ENCODE measurements at places on chromosomes 16 and 17.

DNA sequence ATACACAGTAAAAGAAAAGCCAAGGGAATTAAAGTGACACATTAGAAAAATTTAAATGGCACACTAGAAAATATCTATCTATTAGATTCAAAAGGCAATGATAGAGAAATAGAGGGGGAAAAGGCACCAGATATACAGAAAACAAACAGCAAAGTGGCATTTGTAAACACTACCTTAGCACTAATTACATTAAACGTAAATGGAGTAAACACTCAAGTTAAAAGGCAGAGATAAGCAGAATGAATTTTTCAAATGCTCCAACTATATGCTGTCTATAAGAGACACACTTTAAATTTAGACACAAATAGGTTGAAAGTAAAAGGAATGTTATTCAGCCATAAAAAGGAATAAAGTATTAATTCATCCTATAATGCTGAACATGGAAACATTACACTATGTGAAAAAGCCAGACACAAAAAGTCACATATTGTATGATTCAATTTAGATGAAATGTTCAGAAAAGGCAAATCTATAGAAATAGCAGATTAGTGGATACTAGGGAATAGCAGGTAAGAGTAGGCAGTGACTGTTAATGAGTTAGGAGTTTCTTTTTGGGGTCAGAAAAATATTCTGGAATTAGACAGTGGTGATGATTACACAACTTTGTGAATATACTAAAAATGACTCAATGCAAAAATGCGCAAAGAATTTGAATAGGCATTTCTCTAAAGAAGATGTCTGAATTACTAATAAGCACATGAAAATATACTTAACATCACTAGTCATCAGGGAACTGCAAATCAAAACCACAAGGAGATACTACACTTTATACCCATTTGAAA is 92.4 kb downstream of the BRIP1 start:
- peak; percentile 75 for DNase-seq

- DNase-seq, result no peak
Observed at GRCh38 chr17:63996430-63997182, 1.5 kb upstream of the PRR29 start.

- no peak for DNase-seq
Observed at GRCh38 chr17:36674278-36674650, 72.9 kb downstream of the MRM1 start.

- DNase-seq, result peak; percentile 54
Observed at GRCh38 chr16:86016201-86016965, 117.4 kb downstream of the IRF8 start.

GRCh38 chr16:70644763-70645597 is 1.4 kb upstream of the IL34 start:
- DNase-seq, result no peak

GRCh38 chr16:74252329-74252728 is 44.3 kb upstream of the PSMD7 start:
- DNase-seq, result no peak

- no peak for DNase-seq
Observed at GRCh38 chr16:57666353-57667047, 1.6 kb upstream of the ADGRG3 start.

GRCh38 chr16:468068-468821 is 42.8 kb downstream of the RAB11FIP3 start:
- no peak for DNase-seq

DNA sequence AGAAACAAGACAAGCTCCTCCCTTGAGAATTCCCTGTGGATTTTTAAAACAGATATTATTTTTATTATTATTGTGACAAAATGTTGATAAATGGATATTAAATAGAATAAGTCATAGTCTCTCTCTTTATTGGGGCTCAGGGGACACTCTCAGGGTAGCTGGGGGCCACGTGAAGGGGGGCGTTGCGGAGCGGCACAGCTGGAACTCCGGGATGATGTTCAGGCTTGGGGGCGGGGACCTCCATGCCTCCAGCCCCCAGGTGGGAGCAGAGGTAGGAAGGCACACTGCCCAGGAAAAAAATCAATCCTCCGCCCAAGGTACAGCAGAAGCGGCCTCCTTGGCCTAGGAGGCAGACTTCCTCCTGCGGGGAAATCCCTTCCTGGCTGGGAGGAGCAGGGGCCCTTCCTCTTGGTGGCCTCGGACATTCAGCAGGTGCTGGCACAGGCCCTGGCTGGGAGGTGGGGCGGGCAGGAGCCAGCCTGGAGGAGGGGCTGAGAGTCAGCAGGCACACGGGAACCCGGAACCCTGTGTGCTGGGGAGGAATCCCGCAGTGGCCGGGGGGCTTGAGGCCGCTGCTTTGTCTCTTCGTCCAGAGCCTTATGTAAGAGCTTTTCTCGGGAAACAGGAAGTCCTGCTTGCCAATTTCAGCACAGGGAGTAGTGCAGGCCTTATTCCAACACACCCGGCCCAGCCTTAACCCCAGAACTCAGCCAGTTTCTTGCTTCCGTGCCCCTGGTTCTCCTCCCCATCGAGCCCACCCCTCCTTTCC is 591 bp upstream of the TNFSF13 start:
- no peak for DNase-seq

DNA sequence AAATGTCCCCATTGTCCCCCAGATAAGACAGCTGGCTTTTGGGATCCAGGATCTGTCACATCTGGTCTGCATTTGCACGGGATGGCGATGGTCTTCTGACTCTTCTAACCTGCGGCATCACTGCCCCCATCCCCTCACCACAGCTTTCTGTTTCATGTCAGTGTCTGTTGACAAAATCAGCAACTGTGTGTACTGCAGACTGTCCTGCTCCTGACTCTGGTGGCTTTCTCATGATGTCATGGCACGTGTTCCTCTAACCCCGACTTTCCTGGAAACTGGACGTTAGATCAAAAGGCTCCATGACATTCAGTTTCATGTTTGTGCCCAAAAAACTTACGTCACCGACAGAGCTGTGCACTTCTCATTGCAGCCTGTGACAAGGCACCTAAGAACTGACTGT is 30.1 kb upstream of the CPNE2 start:
- no peak for DNase-seq

- peak; percentile 85 for DNase-seq
Observed at GRCh38 chr16:679814-680624, at the start of gene STUB1. STUB1 (plus strand) TSS chr16:680410; CDS start chr16:680526, 116 bp downstream.

DNA sequence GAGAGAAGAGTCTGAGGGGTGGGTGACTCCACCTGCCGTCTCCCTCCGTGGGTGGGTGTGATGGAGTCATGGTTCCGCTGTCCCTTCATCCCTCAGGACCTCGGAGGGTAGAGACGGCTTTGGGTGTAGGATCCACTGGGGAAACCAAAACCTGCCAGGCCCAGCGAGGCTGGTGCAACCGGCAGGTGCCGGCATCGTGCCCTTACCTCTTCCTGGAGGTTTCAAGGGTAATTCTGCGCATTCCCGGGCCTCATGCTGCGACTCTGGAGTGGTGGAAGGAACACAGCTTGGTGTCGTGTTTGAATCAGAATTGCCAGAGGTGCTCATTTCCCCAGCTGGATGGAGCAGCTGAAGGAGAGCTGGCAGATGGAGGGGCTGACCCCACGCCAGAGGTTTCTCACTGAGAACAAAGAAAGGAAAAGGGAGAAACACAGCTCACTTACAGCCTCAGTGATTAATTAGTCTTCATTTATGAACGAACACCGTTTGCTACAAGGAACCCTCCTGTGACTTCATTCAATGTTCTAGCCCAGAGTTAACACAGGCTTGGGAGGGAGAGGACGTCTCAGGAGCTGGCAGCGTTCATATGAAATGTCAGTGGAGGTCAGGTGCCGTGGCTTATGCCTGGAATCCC is 16.3 kb upstream of the ATP2A3 start:
- no peak for DNase-seq

DNA sequence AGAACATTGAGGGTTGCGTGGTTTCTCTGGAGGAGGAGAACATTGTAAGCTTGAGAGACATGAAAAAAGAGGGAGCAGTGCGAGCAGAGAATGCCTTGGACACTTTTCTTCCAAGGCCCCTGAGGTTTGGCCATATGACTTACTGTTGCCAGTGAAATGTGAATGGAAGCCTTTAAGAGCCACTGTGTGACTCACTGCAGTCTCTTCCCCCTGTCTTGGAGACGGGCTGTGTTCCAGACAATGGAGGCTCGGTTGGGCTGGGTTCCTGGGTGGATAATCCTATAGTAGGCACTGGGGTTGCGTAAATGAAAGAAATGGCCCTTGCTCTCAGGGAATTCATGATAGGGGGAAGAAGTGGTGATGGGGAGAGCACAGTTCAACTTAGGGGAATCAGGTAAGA is 75.5 kb downstream of the SHISA9 start:
- no peak for DNase-seq

DNA sequence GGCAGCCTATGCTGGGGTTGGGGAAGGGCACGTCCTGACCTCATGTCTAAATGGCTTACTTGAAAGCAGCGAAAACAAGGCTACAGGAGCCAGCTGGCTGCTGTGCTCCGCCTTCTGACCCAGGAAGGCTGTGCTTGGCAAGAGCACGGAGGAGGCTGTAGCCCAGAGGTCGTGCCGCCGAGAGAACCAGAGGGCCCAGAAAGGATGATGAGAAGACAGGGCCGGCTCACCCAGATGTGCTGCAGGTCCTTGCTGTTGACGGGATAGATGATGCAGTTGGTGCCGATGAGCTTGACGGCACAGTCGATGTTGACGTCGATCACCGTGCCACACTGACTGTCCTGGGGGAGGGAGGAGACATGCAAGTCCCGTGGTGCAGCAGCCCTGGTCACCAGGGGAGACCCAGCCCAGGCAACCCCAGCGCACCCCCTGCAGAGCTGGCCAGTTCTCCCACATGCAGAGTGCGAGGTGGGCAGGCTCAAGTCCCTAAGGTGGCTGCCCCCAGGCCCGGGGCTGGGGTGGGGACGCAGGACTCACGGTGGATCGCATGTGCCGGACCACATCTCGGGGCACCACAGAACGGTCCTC is 20.7 kb downstream of the SPHK1 start:
- no peak for DNase-seq

- DNase-seq, result no peak
Observed at GRCh38 chr17:49676276-49676868, 1.5 kb downstream of the SPOP start.
